ENCODE measurements at places on chromosomes 2 and 18.

GRCh38 chr2:24743924-24744323, 49.3 kb downstream of the PTRHD1 start:
- no peak for ATAC-seq

DNA sequence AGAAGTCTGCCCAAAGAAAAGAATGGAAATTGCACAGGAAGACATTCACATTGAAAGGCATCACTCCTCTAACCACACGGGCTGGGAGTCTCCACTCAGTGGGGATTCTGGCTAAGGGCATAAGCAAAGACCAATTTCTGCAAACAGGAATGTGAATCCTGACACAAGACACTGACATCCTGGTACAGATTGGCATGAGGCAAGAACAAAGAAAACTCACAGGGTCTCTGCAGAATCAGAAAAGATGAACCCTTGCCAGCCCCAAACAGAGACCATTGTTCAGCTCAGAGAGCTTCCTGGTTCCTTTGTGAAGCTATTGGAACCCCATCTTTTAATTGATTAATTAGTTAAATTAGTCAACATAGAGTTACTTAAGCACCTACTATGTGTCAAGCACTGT, 82.3 kb downstream of the UPP2 start:
- no peak for ATAC-seq

DNA sequence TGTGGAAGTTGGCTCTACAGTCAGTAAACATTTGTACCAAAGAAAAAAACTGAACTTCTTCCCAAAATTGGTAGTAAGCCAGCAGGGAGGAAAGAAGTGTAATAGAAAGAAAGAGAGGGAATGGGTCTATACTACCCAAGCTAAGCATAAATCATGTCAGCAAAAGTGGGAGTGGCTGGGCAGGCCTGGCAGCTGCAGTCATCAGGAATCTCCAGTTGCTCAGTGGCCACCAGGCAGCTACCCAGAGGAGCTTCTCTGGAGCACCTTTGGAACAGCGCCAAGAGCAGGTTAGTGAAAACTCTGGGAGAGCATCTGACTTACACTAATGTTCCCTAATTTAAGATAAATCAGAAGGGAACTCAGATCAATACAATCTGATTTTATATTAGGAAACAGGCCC, 14.3 kb downstream of the FRZB start:
- ATAC-seq = no peak

DNA sequence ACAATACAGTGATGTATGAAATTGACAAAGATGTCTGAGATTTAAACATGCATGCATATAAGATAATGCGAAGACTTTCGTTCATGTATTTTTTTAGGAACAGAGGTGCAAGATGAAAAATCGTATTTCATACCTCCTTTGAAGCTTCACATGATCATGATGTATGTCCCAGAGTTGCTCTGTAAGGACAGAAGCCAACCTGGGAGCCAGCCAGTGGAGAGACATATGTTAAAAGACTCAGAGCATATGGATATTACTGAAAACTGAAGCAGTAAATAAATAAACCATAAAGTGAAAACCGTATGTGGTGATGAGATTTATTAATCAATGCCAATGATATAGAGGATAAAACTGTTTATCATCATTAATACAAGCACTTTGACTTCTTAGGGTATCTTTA, 424.4 kb upstream of the NETO1 start:
- ATAC-seq = no peak

DNA sequence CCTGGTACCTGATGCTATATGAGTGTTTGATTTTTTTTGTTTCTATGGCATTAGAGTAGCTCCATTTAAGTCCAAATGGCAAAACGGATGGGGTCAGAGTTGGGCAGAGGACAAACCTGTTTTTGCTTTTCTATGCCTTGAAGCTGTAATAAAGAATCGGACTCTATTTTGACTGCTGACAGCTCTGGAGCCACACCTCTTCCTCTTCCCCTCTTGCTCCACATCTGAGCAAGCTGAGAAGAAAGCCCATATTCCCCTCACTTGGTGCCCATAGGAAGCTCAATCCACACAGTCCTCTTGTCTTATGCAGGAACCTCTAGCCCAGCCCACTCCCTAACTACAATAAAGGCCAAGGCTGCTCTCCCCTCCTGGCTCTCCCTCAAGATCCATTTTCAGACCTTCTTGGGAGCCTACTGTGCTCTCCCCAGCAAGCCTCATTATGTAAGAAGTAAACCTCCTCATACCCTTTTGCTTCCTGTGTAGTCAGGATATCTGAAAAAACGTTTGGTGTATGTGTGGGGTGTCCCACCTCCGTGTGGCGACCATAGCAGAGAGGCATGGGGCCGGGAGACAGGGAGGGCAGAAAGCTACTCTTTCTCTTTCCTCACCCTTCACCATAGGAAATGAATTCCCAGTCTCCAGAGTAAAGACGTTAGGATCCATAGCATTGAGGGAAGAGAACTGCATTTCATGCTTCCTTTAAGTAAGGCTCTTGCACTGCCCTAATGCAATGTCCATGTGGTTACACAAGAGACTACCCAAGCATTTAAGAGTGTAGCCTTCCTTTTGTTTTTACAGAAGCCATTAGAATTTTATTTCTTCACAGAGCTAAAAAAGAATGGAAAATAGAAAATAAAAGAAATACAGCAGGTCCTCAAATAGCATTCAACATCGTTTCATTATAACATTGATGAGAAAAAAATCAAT, 41.9 kb upstream of the RAPGEF4 start:
- ATAC-seq = no peak

- ATAC-seq = no peak
Observed at GRCh38 chr18:5097116-5097703, 99.8 kb downstream of the AKAIN1 start.

GRCh38 chr2:113078350-113078839, 10.6 kb downstream of the IL1F10 start:
- ATAC-seq = no peak

GRCh38 chr2:44324971-44325426, 36.3 kb downstream of the PREPL start:
- no peak for ATAC-seq

- no peak for ATAC-seq
Observed at GRCh38 chr2:213233438-213234330, 50.6 kb upstream of the SPAG16 start.

- ATAC-seq = no peak
Observed at GRCh38 chr2:19710230-19710629, 191.6 kb downstream of the TTC32 start.

- ATAC-seq = no peak
Observed at GRCh38 chr2:186455613-186456012, 30.4 kb upstream of the ZC3H15 start.

- peak; percentile 87 for ATAC-seq
Observed at GRCh38 chr18:54209471-54210180, 14.8 kb downstream of the MBD2 start.

DNA sequence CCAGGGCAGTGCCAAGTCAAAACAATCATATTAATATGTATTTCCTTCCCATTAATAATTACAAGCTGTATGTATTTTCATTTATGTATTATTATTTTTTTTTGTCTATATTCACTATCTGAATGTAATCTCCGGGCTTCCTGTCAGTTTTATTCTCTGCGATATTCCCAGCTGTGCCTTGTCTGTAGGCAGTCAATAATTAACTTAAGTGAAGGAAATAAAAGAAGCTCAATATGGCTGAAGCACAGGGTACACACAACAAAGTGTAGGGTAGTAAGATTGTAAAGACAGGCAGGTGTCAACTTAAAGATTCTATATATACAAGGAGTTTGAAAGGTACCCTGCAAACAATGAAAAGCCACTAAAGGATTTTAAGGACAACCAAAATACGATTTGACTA, 122.9 kb downstream of the ROCK1 start:
- no peak for ATAC-seq

GRCh38 chr2:3169106-3169870, 208.3 kb downstream of the EIPR1 start:
- no peak for ATAC-seq

GRCh38 chr2:215437614-215438013, 1.7 kb upstream of the FN1 start:
- ATAC-seq = no peak

DNA sequence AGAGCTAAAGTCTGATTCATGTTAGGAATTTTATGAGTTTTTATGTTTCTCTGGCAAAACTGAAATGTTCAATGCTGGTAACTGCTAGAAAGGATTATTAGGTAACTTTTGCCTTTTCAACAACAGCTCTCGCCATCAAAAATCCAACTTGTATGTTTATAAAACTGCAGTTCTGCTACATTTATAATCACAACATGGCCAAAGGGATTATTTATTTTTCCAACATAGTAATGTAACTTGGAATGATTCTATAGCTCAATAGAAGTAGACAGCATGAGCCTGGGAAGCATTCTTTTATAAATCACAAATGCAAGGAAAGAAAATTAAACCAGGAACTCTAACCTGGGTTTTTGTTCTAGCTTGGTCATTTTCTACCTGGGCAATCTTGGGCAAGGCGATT, 470.9 kb downstream of the TGIF1 start:
- no peak for ATAC-seq

DNA sequence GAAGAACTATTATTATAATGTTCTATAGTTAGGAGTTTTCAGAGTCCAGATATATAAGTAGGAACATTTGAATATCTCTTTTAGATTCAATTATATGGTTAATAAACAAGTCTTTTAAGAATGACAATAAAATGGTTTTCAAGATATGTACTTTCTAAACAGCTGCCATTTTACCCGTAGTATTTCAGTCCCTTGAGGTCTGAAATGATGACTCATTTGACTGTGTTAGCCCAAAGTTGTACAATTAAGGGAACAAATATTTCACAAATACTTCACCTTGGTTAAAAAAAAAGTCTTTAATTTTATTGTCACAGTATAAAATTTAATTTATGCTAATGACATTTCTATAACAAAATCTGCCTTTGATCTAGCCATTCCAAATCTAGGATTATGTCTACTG, 91.6 kb upstream of the TANK start:
- ATAC-seq = no peak

- ATAC-seq = no peak
Observed at GRCh38 chr2:173741759-173742158, 223.4 kb downstream of the SP3 start.

GRCh38 chr2:172253190-172254052, 150.7 kb upstream of the DLX2 start:
- ATAC-seq = no peak

GRCh38 chr2:236341067-236341466, 76.9 kb upstream of the ASB18 start:
- no peak for ATAC-seq

DNA sequence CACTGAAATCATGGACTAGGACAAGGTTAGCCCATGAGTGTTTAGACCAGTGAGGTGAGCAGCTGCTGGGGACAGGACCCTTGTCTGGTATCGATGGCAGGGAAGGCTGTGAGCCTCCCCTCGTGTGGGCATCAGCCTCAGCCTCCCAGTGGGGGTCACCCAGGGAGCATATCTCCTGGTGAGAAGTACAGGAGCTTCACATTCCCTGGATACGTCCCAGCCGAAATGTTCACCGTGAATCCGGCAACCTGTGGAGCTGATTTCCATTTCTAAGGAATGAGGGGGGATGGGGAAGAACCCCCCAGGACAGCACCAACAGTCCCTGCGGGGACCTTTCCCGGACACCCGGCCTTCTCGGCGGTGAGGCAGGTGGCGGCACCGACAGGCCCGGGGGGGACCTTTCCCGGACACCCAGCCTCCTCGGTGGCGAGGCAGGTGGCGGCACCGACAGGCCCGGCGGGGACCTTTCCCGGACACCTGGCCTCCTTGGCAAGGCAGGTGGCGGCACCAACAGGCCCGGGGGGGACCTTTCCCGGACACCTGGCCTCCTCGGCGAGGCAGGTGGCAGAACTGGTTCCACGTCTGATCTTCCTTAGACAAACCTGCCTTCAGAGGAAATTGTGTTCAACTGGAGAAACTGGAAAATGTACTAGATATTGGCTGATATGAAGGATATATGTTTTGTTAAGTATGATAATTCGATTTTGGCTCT, 21.2 kb downstream of the RTP5 start:
- ATAC-seq = no peak
